ENCODE measurements at places on chromosomes 6 and 20.

- H3K4me3 ChIP-seq = no peak overlapping the region
- H3K27me3 ChIP-seq = no peaks in the 10 kb centered on the region
- H3K27ac ChIP-seq = no peak overlapping the region
- DNase-seq = no peak
- no peaks in the 10 kb centered on the region for H3K4me1 ChIP-seq
- H3K36me3 ChIP-seq = no peaks in the 10 kb centered on the region
Observed at GRCh38 chr6:147826698-147827097, 318.2 kb downstream of the SAMD5 start.

- DNase-seq = no peak
- no peaks in the 10 kb centered on the region for H3K27me3 ChIP-seq
- H3K4me3 ChIP-seq = no peak overlapping the region
- H3K27ac ChIP-seq = no peak overlapping the region
- peaks cover 5% of the 10 kb centered on the region for H3K4me1 ChIP-seq
Observed at GRCh38 chr6:135577059-135577538, 79.6 kb upstream of the AHI1 start.

DNA sequence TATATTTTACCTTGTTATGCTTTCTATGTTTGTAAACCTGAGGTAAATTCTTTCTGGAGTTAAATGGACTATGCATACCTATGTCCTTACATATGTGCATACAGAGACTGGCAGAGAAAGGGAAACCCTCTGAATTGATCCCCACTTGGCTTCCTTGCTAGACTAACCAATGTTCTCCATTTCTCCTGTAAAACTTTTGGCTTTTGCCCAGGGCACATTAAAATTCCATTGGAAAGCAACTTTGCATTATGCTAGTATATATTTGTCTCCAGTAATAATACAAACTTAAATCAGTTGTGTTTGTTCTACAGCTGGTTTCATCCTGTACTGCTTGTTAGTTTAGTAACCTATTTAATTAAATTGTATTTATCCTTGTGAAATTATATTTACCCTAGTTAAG, 646.0 kb upstream of the MARCKS start:
- no peaks in the 10 kb centered on the region for H3K36me3 ChIP-seq
- H3K27me3 ChIP-seq = no peaks in the 10 kb centered on the region
- no peak for DNase-seq
- H3K27ac ChIP-seq = no peak overlapping the region

GRCh38 chr6:6820641-6821238, 232.2 kb downstream of the LY86 start:
- no peak overlapping the region for H3K27ac ChIP-seq
- peaks cover 4% of the 10 kb centered on the region for H3K4me1 ChIP-seq
- no peak overlapping the region for H3K4me3 ChIP-seq
- DNase-seq = peak; percentile 78
- H3K27me3 ChIP-seq = no peaks in the 10 kb centered on the region
- H3K36me3 ChIP-seq = no peaks in the 10 kb centered on the region

DNA sequence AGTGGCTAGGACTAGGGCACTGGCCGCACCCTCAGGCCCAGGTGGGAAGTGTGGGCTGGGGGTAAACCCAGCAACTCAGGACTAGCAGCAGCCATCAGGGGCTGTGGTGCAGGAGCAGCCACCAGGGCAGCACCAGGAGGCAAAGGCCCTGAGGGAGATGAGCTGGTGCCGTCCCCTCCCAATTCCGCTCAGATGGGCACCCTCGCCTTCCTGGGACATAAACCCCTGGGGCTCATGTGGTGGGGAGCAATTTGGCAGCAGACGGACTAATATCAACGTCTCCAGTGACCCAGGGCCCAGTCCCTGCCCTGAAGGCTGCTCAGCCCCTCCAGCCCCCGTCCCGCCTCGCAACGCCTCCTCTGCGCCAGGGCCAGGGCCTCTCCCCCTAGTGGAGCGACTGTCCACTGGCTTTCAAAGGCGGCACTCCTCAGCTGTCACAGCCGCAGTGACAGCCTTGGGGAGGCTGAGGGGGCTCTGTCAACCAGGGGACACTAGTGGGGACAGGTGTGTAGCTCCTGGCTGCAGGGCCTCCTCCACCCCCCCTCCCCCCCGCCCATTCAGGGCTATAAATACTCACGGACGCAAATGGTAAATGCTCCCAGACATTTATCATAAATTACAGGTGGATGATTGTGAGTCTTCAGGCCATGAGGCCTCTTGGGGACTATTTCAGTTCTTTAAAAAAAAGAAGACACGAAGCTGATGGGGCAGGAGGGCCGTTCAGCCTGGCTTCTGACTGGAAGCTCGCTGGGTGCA, 349.9 kb downstream of the ZFAND3 start:
- H3K36me3 ChIP-seq = no peaks in the 10 kb centered on the region
- H3K27ac ChIP-seq = no peak overlapping the region
- no peaks in the 10 kb centered on the region for H3K27me3 ChIP-seq
- H3K4me1 ChIP-seq = no peaks in the 10 kb centered on the region
- H3K4me3 ChIP-seq = no peak overlapping the region
- DNase-seq = peak; percentile 62

GRCh38 chr20:62120990-62121775, 1.1 kb upstream of the LSM14B start:
- no peaks in the 10 kb centered on the region for H3K4me1 ChIP-seq
- no peak for DNase-seq
- no peaks in the 10 kb centered on the region for H3K27me3 ChIP-seq

GRCh38 chr6:40917603-40918002, 121.4 kb downstream of the UNC5CL start:
- DNase-seq = no peak
- no peaks in the 10 kb centered on the region for H3K27me3 ChIP-seq
- no peak overlapping the region for H3K27ac ChIP-seq
- H3K4me3 ChIP-seq = no peak overlapping the region
- peaks cover 14% of the 10 kb centered on the region for H3K4me1 ChIP-seq

DNA sequence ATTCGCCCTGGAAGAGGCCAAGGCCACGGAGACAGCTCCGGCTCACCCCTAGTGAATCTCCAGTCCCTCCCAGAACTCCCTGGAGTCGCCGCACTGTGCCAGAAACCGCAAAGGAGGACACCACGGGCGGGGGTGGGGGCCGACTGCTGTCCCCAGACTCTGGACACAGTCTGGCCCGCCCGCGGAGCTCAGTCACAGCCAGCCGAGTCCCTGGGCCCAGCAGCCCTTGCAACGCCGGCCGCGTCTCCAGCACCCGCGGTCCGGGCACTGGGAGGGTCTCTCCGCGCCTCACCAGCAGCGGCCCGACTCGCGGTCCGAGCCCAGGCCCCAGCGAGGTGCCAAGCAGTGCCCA, 518 bp downstream of the PEX6 start:
- H3K27me3 ChIP-seq = no peaks in the 10 kb centered on the region
- no peaks in the 10 kb centered on the region for H3K4me1 ChIP-seq
- H3K36me3 ChIP-seq = 0 out of 3 replicates have a peak, but pooled peaks cover 4% of the 10 kb centered on the region
- peak overlapping the region; percentile 83 for H3K4me3 ChIP-seq
- H3K27ac ChIP-seq = no peak overlapping the region
- peak; percentile 41 for DNase-seq

DNA sequence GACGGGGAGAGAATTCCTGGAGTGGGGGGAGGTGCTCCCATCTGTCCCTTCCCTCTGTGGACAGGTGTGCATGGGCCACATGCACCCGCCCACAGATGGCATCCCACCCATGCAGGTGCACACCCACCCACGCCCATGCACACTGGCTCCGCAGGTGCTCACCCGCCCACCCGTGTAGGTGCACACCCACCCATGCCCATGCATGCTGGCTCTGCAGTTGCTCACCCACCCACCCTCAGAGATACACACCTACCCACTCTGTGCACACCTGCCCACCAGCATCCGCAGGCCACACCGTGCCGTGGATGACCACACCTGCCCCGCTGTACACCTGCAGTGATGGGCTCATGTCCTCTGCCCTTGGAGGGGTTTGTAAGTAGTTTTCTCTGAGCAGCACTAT, 132.0 kb downstream of the PHACTR3 start:
- DNase-seq = no peak
- H3K27ac ChIP-seq = no peak overlapping the region
- H3K27me3 ChIP-seq = no peaks in the 10 kb centered on the region

- no peak overlapping the region for H3K4me3 ChIP-seq
- H3K27me3 ChIP-seq = no peaks in the 10 kb centered on the region
- H3K36me3 ChIP-seq = no peaks in the 10 kb centered on the region
- no peaks in the 10 kb centered on the region for H3K4me1 ChIP-seq
- DNase-seq = no peak
Observed at GRCh38 chr20:22752324-22752723, 168.0 kb upstream of the FOXA2 start.

All from H9 (cell line).